ENCODE measurements at places on chromosomes 12 and 14.

- no peak for DNase-seq
Measured at GRCh38 chr14:44438936-44439335, 68.1 kb downstream of the FSCB start.

GRCh38 chr12:93098077-93098476 lies 169.0 kb upstream of the EEA1 start:
- DNase-seq: peak; percentile 66

DNA sequence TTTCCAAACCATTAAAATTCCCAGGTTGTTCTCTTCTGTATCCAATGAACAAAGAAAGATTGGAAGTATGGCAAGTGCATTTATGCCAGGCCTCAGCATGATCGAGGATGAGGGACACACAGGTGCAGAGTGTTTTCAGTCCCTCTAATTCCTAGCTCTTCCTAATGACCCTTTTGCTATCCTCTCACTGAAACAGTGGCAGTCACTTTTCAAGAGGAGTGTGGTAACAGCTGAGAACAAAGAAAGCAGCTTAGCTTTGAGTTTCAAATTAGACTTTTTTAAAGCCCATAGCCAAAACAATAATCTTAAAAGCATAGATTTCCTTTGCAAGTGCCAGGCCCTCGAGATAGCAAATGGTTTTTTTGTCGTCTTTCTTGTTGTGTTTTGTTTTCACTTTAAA lies 110.8 kb downstream of the KCNH5 start:
- DNase-seq: no peak

- DNase-seq: no peak
Measured at GRCh38 chr12:39993268-39993667, 112.6 kb downstream of the SLC2A13 start.

DNA sequence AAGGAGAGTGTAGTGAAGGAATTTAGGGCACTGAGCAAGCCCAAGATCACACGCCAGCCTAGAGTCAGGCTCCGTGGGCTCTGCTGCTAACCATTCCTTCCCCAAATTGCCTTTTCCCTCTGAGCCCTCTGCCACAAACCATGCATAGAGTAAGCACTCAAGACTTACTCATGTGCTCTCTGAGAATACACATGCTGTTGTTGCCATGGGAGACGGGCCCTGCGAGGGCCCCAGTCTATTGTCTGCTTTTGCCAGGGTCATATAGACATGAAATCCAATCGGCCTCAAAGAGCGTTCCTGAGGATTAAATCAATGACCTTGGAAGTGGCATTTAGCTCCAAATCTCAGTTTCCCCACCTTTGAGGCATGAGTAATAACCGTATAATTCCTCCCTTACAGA lies 48.7 kb upstream of the WSCD2 start:
- DNase-seq: no peak

DNA sequence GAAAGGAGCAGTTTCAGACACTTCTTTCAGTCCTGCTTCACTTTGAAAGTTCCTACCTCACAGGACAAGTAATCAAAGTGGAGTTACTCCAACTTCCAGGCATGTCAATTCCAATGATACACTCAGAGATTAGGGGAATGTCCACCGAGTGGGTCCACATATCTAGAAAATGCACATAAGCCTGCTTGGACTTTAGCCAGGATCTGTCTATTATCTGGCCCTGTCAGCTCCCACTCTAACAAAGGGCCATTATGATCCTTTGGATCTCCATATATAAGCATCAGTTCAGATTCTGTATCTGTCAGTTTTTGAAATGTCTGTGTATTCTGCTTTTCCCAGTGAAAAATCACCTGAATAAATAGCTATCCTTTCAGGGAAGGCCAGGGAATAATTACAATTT lies 112.9 kb upstream of the ATXN7L3B start:
- DNase-seq: no peak

Measured in activated CD4-positive, alpha-beta T cell treated with anti-CD3 and anti-CD28 coated beads, Interleukin-2, amount 50 U/mL, for 16 hours (primary cell).